ENCODE measurements at places on chromosomes 16 and 17.
A peak's percentile ranks its signal among the peaks of the same experiment; 100 is the strongest.

GRCh38 chr16:59632276-59632855, 898.2 kb upstream of the GOT2 start:
- no peak for DNase-seq

- no peak for DNase-seq
These were observed 138.3 kb downstream of the KCNJ2 start for GRCh38 chr17:70307430-70308225.

- DNase-seq: no peak
These were observed 388.7 kb upstream of the PMFBP1 start for GRCh38 chr16:72560617-72561016.

- DNase-seq: no peak
These were observed 124.1 kb downstream of the PRKCA start for GRCh38 chr17:66426397-66427033.

- no peak for DNase-seq
These were observed 60.8 kb downstream of the COPRS start for GRCh38 chr17:31798205-31798724.

DNA sequence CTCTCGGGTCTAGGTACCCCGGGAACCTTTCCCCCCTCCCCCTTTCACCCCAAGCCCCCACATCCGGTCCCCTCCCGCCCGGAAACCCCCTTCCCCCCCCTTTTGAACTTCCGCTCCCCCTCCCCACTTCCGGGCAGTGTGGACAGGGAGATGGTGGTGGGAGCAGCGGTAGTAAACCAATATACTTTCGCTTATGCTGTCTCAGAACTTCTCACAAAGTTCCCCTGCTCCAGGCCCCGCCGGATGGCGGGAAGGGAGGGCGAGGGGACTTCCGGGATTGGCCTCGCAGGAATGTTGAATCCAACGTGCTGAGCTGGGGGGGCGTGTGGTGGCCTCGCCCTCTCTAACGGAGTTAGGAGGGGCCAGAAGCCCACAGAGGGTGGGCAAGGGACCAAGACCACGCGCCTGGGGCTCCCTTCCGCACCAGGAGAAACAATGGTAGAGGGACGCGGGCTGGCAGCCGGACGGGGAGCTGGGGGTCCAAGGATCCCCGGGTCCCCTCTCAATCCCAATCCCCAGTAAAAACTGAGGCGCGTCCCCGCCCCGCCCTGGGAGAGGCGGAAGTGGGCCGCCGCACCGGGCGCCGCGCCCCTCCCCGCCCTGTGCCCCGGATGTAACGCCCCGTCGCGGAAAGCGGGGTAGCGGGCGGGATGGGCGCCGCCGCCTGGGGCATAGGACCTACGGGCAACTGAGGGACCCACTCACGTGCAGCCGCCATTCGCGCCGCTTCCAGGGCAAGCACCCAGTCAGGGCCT, 742 bp downstream of the PFN1 start:
- peak; percentile 56 for DNase-seq

DNA sequence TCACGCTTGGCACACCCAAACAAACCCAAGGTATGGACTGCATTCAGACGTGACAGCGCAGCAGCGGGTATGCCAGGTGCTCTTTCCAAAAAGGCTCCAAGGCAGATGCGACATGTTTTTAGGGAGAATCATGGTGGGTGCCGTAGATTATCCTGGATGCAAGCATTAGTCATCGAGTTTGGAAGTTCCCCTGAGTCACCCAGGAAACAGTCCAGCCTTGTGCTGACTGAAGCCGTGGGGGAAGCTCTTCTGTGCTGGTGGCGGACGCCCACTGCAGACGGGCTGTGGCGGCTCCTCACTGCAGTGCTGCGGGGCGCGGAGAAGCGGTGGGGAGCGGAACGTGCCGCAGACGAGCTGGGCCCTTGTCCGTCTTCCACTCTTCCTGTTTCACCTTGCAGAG, 13.9 kb downstream of the JPT2 start:
- DNase-seq: no peak

DNA sequence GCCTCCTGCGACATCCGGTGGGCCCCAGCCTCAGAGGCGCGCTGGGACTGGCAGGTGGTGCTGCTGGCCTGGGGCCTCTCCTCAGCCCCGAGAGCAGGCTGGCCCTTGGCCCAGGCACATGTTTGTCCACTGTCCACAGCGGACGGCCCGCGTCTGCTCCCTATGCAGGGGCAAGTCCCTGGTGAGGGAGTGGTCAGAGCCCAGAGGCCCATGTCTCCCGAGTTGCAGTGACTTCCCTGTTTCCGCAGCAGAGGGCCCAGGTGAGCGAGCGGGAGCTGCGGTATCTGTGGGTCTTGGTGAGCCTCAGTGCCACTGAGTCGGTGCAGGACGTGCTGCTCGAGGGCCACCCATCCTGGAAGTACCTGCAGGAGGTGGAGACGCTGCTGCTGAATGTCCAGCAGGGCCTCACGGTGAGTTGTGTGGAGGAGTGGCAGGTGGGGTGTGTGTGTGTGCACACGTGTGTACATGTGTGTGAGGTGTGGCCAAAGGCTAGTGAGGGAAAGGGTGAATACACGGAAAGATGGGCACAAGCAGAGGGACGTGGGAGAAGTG, 10.4 kb downstream of the IL34 start:
- DNase-seq: no peak

GRCh38 chr16:4426021-4426684, 485 bp downstream of the DNAJA3 start:
- no peak for DNase-seq

- DNase-seq: no peak
These were observed 6.1 kb downstream of the MT1H start for GRCh38 chr16:56675685-56676210.

- no peak for DNase-seq
These were observed 321.9 kb upstream of the PMFBP1 start for GRCh38 chr16:72493716-72494415.

GRCh38 chr16:66229651-66230050, 136.8 kb upstream of the CDH5 start:
- DNase-seq: no peak

- no peak for DNase-seq
These were observed 24.2 kb upstream of the SSTR2 start for GRCh38 chr17:73140566-73140965.

GRCh38 chr16:80594756-80595155, 54.0 kb downstream of the DYNLRB2 start:
- DNase-seq: no peak

Measured in substantia nigra (tissue), 51 donors.